ENCODE measurements at places on chromosomes 4 and X.

DNA sequence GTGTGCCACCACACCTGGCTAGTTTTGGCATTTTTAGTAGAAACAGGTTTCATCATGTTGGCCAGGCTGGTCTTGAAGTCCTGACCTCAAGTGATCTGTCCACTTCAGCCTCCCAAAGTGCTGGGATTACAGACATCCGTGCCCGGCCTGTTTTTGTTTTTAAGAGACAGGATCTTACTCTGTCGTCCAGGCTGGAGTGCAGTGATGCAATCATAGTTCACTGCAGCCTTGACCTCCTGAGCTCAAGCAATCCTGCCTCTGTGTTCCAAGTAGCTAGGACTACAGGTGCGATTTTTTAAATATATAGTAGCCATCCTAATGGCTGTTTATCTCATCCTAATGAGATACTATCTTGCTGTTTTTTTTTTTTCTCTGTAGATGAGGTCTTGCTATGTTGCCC lies 47.6 kb downstream of the RNF212 start:
- no peak for DNase-seq

GRCh38 chr4:168153596-168154440 lies 61.5 kb downstream of the ANXA10 start:
- DNase-seq, result peak; percentile 44

- DNase-seq, result peak; percentile 14
These were observed 56.5 kb downstream of the NSD2 start for GRCh38 chr4:1927675-1928074.

DNA sequence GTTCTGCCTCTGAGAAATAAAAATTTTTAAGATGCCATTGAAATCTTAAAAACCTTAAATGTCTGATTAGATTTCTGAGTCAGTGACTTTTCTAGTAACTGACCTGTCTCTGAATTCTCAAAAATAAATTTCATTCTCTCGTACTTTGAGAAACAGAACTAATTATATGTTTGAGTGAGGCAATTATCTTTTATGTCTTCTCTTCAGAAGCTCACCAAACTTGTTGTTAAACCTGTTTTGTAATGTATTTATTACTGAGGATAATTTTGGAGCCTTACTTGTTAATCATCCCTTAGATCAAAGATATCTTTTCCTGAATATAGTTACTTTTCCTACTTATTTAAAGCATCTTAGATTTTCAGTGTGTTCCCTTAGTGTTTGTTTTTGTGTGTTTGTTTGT lies 64.5 kb upstream of the MMAA start:
- no peak for DNase-seq

DNA sequence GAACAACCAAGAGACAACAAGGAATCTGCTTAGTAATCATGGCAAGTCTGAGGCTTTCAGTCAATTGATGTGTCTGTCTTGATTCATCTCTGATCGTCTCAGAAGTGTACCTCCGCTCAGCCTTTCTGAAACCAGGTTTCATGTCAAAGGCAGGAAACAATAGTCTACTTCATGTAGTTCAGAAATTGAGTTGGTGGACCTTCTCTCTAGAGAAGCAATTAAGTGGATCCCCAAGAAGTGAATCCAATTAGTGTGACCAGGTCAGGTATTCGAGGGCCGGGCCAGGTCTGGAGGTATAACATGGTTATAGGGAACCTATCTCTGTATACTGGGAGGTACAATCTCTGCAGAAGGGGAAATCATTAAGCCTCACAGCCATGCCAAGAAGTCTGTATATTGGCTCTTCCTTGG lies 32.0 kb downstream of the DAPP1 start:
- no peak for DNase-seq

DNA sequence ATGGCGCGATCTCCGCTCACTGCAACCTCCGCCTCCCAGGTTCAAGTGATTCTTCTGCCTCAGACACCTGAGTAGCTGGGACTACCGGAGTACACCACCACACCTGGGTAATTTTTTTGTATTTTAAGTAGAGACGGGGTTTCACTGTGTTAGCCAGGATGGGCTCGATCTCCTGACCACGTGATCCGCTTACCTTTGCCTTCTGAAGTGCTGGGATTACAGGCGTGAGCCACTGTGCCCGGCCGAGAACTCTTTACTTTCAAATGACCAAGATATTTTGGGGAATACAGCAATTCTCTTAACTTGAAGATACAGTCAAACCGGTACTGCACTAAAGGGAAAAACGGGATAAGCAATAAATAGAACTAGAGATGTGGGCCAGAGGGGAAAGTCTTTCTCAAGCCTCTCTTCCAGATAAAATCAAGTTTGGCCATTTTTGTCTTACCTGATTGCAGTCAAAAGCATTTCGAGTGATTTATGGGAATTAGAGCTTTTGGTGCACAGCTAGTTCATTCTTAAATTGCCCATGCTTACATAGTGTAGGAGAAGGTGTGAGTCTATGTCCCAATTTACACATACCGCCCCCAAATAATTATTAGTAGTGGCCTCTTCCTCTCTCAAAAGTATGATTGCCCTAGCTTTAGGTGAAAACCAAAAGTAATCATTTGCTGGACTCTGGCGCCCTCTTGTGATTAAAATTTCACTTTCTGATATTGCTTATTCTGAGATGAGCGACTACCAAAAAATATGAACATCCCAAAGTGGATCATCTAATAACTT lies 53.2 kb upstream of the ABCG2 start:
- no peak for DNase-seq

GRCh38 chr4:47733302-47734175 lies 104.3 kb downstream of the CORIN start:
- DNase-seq, result no peak

DNA sequence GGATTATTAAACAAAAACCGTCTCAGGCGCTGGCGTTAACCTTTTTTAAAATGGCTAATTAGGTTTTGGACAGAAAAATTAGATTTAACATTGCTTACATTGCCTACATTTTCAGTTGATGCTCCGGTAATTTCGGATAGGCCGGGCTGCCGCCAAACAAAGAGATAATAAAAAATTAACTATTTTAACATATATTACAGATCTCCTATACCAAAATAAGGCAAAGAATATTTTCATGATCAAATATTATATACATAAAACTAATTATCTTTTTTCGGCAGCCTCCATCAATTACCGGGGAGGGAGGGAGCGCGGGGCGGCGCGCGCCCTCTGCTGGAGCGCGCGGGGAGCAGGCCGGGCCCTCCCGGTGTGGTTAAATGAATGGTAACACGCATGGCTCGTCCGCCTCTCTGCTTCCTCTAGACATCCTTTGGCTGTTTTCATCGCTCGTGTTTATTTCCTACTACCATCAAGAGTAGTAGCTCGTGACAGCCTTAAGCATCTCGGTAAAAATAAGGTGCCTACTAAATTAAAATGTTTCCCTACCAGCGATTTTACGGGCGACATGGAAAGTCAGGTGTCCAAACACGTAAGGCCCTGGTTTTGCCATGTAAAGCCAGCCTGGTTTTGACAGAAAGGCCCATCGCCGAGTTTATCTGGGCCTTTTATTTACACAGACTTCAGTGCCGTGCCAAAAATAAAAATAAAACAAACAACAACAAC lies 52.4 kb upstream of the TMEM33 start:
- no peak for DNase-seq

DNA sequence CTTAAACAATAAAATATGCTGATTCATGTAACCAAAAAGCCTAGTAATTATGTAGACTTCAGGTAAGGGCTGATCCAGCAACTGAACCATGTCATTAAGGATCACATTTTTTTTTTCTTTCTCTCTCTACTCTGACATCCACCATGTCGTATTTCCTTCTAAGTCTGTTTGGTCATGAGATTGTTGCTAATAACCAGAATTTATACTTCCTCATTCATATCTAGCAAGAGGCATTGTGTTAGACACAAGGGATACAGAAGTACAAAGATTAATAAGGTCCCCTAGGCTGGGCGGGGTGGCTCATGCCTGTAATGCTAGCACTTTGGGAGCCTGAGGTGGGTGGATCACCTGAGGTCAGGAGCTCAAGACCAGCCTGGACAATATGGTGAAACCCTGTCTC lies 24.1 kb downstream of the PHEX start:
- no peak for DNase-seq

- DNase-seq, result no peak
These were observed 7.6 kb upstream of the LAMP2 start for GRCh38 chrX:120476714-120477113.

DNA sequence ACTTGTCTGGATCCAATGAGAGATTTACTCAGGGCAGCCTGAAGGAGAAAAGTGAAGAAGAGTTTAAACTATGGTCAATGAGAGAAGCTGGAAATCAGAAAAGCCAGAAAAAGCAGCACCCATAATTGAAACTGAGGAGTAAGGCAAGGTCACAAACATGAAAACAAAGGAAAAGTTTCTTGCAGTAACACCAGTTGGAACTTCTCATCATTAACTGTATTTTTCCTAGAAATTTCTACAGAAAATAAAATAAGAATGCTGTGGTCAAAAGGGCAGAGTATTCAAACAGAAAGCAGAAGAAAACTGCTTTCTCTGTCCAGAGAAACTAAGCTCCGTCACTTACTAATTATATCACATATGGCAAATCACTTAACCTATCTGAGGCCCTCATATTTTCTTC lies 102.2 kb downstream of the OR13H1 start:
- no peak for DNase-seq

DNA sequence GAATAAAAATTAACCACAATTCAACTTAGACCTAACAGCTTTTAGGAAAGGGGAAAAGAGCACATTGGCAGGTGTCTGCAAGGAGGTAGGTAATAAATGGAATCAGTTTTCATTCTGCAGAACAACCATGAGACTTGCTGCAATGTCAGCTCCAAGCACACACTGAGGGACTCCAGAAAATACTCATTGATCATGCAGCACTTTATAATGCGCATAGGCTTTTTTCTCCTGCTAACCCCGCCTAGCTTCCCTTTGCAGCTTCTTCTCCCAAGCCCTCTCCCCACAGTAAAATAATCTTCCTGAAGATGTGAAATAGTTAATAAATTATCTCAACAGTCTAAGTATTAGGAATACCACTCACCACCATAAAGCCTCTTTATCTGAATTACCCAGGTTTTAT lies 36.9 kb downstream of the ANKRD17 start:
- no peak for DNase-seq

Measured in AG09309 (cell line).